COR-L47 (cell line): ENCODE measurements at places on chromosomes 1 and 21.

DNA sequence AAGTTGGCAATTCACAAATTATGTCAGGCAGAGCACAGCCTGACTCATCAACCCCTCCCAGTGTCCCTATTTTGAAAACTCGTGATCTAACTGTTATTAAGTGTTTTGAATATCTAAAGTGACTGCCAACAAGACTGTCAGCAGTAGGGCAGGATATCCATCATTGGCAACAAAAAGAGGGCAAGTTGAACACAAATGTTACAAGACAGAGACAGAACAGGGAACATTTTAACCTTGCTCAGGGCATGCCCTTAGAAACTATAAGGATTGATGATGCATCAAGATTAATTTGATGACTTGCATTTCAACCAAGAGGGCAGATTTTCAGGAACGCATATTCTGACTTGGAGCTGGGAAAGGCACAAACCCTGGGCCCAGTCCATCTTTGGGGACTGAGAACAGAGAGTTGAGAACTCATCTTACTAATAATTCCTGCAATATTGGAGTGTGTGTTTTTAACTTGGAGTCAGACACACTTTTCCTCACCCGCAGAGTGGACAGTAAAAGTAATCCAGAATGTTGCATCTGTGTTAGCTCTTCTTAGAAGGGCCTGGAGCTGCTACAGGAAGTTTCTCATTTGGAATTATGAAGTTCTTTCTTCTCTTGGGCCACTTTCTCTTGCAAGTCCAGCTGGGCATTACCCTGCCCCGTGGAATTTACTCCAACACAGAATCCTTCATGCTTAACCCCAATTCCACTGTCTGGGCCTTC lies 317.2 kb downstream of the LTN1 start:
- DNase-seq: no peak

DNA sequence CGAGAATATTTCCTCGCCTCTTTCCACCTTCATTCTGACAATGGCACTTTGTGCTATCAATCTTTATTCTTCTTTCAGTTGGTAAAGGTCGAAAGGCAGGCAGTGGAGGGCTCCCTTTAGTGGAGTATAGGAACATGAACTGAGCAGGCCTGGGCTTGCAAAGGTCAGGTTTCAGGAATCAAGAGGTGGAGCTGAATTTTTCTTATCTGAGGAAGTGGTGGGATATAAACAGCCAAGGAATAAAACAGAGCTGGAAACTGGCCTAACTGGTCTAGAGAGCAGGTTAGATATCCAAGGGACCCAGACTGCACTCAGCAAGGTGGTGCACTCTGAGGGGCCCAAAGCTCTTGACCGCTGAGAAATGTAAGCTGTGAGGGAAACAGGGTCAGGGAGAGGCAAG lies 99.1 kb downstream of the PLA2G4A start:
- DNase-seq: no peak

GRCh38 chr21:14736672-14737071 lies 190.6 kb upstream of the SAMSN1 start:
- no peak for DNase-seq

DNA sequence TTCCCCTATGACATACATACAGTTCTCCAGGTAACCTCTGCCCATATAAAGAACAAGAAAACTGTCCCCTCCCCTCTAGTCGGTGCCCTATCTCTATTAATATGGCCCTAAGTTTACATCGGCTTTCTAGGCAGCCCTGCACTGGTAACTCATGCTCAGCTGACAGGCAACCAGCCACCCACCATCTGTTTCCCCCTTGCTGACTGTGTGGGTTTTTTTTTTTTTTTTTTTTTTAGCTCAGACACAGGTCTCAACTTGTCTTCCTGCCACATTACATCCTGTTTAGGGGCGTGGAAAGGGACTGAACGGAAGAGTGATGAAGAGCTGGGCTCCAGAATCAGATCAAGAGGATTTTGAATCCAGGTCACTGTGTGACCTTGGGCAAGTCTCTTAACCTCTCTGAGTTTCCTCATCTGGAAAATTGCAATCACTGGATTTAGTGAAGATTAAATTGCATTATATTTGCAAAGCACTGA lies 14.0 kb downstream of the LAPTM5 start:
- no peak for DNase-seq

GRCh38 chr21:29258626-29259338 lies 39.9 kb upstream of the BACH1 start:
- no peak for DNase-seq

DNA sequence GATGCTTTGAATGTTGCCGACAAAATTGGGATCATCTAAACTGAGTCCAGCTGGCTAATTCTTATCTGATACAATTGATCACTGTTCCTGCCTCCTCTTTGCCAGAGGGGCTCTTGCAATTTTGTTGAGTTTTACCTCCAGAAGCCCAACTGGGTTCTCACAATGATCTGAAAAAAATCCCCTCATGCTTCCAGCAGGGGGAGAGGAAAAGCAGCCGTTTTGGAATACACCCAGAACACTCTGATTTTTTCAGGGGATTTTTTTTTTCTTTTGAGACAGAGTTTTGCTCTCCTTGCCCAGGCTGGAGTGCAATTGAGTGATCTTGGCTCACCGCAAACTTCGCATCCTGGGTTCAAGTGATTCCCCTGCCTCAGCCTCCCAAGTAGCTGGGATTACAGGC lies 13.9 kb upstream of the RERE start:
- DNase-seq: no peak

- DNase-seq: no peak
These were observed 30.4 kb downstream of the ZNF281 start for GRCh38 chr1:200379432-200379757.

GRCh38 chr1:230824919-230825721 lies 43.2 kb downstream of the C1orf198 start:
- no peak for DNase-seq

DNA sequence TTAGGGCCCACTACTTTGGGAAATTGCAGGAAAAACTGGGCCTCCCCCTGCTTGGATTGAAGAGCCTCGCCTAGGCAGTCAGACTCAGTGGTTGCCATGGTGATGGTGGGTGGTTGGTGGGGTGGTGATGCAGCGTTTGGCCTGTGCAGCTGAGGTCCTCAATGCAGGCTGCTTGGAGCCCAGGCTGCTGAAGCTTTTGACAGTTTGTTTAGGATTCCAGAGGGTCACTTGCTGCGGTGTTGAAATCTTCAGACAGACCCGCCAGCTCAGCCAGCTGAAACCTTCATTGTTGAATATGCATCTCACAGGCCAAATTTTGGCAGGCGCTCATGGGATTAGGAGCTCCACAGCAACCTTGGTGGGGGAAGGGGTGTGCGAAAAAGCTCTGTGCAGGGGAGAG lies 67.9 kb downstream of the CACNA1E start:
- DNase-seq: peak; percentile 42

DNA sequence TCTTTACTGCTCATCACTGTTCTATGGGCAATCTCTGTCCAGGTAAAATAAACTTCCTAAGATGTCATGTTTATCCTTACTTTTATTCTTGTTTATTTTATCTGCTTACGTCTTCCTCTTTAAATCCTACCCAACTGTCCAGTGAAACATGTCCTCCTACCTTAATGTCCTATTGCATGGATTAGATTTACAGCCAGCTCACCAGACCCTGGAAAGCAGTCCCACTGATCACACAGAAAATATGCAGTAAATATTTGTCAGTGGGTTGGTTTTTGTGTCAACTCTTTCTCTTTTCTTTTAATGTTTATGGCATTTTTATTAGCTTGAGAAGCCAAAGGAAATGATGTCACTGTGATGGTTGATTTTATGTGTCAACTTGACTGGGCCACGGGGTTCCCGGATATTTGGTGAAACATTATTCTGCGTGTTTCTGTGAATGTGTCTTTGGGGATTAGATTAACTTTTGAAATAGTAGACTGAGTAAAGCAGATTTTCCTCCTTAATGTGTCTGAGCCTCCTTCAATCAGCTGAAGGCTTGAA lies 258.3 kb downstream of the SRGAP2C start:
- DNase-seq: no peak

DNA sequence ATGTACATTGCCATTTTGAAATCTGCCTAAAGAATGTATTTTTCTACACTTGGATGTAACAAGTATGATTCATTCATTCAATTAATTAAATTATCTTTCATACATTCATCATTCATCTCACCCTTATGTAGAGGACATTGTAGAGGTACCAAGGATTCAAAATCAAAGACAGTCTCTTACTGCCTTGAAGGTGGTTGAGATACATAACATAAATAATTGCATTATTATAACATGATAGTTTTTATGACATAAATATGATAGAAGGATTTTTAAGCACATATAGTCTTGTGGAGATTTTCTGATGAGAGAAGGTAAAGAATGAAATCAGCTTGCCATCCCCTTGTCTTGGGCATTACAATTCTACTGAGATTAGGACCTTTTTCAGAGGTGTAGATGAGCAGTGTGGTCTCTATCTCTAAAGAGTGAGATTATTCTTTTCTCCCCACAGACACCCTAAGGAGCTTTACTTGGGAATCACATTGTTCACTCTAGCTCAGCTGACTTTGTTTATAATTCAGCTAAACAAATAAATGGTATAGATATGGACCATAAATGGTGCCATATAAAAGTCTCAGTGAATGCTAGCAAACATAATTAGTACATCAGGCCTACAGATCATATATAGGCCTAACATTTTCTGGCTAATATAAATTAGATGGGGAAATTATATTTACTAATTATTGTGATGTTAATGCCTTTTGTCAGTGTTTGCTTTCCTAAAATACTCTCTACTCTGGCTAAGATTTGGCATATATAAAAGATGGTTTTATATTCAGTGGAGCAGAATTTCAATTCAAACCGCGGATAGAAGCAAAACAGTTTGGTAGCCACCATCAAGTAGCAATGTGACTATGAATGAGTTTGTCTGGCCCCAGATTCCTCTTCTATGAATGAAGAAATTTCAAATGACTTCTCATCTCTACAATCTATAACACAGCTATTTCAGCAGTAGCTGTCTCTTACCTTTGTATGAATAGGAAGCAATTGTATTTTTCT lies 1.9 kb downstream of the RGS1 start:
- DNase-seq: no peak

DNA sequence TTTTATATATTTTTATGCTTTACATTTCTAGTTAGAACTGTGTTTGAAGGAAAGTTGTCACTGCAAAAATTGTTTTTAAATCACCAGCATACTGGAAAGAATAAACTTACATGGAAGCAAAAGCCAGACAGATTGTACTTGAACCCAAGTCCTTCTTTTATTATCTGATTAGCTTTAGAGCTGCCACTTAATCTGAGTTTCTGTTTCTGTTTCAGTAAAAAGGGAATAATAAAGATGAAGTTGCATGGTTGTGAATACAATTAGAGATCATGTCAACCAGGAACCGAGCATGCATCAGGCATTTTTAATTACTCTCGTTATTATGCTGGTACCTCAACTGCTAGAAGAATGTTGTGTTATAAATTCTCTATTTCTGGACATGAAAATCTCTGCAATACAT lies 76.9 kb upstream of the EXO1 start:
- DNase-seq: no peak
